Right atrium auricular region (tissue), 2 donors: ENCODE measurements at places on chromosomes 5 and 9. TPM values are rescaled to one million over a fixed set of nuclear protein-coding genes. Genes with fewer than 3 reads are reported as not detected.

The DMRTA1 gene
- total RNA-seq = 0.43 TPM

- DNase-seq = no peak
These were observed 1052.7 kb upstream of the ARRDC3 start for GRCh38 chr5:92435781-92436180.

The TSLP gene
- 2.3 TPM for total RNA-seq

The TEX48 gene
- not detected for total RNA-seq

- no peak for DNase-seq
These were observed 38.6 kb downstream of the SARDH start for GRCh38 chr9:133699546-133699945.

- DNase-seq = no peak
These were observed 60.1 kb downstream of the OTULIN start for GRCh38 chr5:14724633-14725032.
